ENCODE measurements at places on chromosomes 7 and 10.
A peak's percentile ranks its signal among the peaks of the same experiment; 100 is the strongest.

GRCh38 chr10:85581371-85581770, 785.2 kb downstream of the GRID1 start:
- no peak for DNase-seq

DNA sequence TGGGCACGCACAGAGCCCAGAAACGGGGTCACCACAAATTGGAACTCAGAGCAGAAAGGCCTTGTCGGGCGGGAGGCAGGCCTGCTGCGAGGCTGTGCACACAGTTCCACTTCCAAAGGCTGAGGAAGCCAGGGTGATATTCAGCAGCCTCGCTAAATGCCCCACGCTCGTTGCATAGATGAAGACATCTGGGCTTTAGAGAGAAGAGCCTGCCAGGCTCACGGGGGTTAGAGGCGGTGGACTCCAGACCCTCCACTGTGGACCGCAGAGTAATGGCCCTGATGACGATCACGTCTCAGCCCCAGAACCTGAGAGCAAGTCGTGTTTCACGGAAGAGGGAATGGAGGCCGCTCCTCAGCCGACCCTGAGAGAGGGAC, 104.2 kb downstream of the DNAJB6 start:
- no peak for DNase-seq

- DNase-seq: no peak
Observed at GRCh38 chr10:69674786-69675185, 44.7 kb downstream of the FAM241B start.

- DNase-seq: no peak
Observed at GRCh38 chr7:149255174-149255573, 6.8 kb upstream of the ZNF783 start.

GRCh38 chr10:119859420-119860258, 13.0 kb downstream of the MCMBP start:
- DNase-seq: peak; percentile 18

DNA sequence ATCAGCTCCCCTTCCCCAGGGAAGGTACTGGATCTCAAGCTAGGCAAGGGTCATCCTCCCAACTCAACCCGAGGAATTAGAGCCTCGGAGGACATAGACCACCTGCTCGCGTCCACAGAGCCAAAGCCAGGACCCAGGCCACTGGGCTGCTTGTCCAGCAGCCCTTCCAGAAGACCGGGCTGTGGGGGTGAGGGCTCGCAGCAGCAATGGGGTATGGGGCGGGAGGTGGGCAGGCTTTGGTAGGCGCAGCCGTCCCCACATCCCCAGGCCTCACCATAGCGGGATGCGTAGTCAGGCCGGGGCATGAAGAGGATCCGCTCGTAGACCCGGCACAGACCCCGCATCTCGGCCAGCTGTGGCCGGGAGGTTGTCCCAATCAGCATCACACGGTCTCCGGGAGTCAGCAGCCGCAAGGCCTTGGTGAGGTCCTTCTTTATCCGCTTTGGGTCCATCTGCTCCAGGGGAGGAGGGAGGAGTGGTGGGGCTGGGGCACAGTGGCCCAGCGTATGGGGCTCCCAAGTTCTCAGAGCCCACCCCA, 5.0 kb upstream of the ASB10 start:
- no peak for DNase-seq

GRCh38 chr7:146659732-146660131, 543.1 kb downstream of the CNTNAP2 start:
- no peak for DNase-seq

DNA sequence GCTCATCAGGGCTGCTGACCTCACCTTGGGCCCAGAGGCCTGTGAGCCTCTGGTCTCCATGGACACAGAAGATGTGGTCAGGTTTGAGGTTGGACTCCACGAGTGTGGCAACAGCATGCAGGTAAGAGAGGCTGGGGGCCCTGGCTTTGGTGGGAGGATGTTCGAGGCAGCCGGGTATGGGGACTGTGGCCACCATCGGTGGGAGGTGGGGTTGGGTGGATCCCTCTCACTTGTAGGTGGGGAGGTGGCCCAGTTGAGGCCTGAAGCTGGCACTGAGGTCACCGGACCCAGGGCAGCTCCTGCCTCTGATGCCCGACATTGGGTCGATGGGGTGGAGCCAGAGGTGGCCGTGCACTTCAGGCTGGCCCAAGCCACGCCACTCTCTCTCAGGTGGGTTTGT, 406 bp downstream of the ZP3 start:
- no peak for DNase-seq
